MV-4-11 (cell line): ENCODE measurements at places on chromosomes 5 and 9.
A peak's percentile ranks its signal among the peaks of the same experiment; 100 is the strongest.

DNA sequence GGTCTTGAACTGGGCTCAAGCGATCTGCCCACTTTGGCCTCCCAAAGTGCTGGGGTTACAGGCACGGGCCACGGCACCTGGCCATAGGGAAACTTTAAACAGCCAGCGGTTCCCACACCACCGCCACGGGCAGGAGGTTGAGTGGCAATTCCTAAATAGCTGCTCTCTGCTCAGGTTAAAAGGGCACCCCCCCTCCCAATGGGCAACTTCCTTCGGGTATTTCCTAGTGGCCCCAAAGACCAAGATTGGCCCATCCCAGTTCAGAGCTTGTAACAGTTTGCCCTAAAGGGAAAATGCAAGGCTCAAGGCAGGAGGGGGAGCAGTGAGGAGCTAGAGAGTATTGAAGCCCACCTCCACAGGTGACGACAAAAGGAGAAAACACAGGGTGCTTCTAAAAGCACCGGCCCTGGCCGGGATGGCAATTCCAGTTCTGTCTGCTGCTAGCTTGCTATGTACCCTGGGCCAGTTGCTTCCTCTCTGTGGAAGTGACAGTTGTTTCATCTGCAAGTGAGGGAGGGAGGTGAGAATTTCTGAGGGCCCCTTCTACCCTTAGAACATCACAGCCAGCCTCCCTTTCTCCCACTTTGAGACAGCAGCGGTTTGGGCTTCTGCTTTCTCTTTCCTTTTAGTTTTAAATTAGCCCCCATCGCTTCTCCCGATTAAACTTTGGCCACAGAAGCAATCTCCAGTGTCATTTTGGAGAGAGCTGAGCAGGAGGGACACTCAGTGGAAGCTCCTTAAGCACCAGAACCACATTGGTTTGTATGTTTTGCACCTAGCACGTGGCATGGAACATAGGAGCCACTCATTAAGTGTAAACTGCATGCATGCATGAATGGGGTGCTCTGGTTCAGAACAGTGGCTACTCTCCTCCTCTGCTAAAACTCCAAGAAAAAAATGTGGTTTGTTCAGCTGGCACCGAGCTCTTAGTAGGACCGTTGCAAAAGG lies 17.3 kb upstream of the TNIP1 start:
- peak; percentile 87 for DNase-seq

DNA sequence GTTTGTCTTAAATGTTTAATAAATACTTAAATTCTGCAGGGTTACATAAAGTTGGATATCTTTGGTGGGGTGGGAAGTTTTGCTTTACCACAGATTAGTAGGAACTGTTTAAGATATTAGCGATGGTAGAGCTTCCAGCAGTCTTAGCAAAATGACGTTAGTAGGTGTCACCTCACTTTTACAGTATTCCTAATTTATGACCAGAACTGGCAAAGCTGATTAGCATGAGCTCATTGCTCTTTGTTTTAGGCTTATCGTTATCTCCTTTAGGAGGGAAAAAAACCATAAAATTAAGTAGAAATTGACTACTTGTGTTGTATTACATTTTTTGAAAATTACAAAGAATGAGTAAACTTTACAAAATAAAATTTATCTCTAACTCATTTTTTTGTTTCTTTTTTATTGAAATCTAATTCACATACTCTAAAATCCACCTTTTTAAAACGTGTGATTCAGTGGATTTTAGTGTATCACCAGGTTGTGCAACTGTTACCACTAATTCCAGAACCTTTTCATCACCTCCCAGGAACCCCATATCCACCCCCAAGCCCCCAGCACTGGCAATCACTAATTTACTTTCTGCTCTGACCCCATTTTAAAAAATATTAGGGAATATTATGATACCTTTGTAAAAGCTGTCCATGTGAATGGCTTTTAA lies 129.5 kb downstream of the TRIO start:
- no peak for DNase-seq

DNA sequence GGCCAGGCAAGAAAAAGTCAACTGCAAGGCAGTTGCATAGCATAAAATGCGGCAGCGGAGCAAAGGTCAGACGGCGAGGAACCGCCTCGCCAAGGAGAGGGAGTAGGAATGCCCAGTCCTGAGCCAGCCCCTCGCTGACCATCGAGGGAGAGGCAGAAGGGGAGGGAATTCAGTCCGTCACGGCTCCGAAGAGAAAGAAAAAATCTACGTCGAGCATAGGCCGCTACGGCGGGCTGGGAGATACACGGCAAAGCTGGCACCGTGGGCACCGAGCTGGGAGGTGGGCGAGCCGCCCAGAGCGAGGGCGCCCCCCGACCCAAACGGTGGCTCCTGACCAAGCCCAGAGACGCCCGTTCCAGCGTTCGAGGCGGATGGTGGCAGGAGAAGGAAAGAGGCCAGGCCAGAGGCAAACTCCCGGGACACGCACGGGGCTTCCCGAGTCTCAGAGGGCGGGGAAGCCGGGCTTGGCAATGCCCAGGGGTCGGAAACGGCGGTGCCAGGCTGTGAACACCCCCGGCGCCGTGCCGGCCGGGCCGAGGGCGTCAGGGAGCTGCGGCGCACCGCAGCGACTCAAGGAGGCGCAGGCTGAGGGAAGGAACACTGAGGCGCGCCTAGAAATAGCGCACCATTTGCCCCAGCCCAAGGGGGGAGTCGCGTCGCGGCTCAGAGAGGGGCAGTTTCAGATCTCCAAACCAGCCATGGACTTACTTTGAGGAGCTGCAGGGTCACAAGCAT lies 518 bp downstream of the SPRY4 start:
- DNase-seq: no peak

DNA sequence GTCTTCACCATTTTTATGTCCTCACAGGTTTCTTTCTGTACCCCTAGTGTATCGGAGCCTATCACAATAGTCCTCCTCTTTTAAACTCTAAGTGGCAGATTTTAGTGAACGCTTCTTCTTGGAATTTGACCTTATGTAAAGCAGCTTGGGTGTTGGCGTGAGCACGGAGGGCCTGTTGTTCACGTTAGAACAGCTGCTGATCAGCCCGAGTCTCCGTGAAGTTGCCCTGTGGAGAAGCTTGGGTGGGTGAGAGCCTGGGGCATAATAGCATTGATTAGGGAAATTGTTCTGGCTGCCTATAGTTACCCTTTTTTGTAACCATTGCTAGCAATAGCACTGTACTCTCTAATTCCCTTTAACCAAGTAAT lies 167.0 kb upstream of the OTULINL start:
- no peak for DNase-seq

- DNase-seq: peak; percentile 19
Observed at GRCh38 chr9:97507428-97507984, 6.0 kb downstream of the TMOD1 start.

DNA sequence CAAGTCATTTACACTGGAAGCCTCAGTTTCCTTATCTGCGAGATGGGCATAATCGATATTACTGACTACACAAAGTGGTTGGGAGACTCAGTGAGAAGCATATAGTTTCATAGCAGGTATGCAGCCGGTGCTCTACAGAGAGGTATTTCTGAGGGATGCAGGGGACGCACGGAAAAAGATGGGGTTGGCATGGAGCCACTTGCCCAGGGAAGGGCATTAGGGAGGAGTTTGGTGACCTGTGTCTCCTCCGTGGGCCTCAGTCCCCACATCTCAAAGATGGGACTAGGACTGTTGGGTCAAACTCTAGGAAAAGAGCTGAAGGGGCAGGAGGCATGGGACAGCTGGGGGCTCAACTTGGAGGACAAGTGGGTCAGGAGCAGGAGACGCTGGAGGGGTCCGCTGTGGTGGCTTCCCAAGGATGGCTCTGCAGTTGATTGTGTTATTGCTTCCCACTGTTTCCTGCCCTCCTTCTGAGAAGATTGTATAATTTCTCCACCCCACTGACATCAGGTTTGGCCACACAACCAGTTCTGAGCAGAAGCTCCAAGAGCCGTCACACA lies 158.6 kb upstream of the ALDH1B1 start:
- DNase-seq: no peak

DNA sequence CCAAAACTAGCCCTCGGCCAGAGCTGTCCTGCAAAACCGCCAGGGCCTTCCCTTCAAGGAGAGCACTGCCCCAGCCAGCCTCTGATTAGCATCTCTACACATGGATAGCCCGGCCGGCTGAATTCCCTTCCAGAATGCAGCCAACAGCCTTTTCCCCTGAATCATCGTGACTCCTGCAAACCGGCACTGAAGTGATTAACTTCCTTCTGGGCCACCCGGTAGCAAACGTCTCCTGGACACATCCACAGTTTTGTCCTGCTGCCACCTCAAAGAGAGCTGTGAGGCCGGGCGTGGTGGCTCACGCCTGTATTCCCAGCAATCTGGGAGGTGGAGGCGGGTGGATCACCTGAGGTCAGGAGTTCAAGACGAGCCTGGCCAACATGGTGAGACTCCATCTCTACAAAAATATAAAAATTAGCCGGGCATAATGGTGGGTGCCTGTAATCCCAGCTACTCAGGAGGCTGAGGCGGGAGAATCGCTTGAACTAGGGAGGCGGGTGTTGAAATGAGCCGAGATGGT lies 21.1 kb upstream of the EEIG1 start:
- no peak for DNase-seq

- DNase-seq: peak; percentile 42
Observed at GRCh38 chr9:124011460-124012301, at the start of gene LHX2. Gene LHX2, plus strand, starts transcription at chr9:124011768. Its CDS starts 581 bp downstream, at chr9:124012349.

GRCh38 chr9:128893354-128893753 lies 11.4 kb downstream of the LRRC8A start:
- no peak for DNase-seq

DNA sequence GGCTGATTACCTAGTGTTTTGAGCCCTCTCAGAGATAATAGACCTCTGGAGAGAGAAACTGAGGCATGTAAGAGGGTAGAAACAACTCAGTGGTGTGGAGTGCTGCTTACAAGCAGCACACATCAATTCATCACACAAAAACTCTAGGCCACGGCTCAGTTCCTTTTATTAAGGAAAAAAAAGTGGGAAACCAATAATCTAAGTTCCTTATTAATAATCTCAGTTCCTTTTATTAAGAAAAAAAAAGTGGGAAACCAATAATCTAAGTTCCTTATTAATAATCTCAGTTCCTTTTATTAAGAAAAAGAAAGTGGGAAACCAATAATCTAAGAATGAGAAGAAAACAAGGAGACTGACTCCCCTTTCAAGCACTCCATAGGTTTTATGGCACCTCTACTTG lies 28.0 kb downstream of the TXNDC8 start:
- DNase-seq: peak; percentile 69

DNA sequence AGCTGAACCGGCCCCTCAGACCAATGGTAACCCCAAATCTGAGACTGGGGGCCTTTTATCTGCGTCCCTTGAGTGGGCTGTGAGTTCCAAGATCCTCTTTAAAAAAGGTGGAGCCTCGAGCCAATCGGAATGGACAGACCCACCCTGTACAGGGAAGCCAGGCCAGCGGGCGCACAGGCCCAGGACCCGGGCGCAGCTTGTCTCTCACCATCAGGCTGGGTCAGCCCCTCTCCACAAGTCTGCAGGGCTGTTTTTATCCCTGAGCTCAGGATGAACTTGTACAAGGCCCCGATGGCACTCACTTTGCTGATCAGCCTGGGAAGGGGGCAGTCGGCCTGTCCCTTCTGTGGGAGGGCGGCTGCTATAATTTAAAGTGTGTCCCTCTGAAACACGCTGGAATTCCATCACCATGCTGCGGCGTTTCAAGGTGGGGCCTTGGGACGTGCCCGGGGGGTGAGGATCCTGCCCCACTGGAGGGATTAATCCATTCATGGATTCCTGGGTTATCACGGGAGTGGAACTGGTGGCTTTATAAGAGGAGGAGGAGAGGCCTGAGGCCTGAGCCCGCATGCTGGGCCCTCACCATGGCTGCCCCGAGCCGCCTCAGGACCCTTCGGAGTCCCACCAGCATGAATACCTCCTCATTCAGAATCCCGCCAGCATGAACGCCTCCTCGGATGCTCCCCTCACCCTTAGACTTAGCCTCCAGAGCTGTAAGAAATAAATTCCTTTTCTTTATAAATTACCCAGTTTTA lies 14.1 kb downstream of the EXD3 start:
- no peak for DNase-seq

GRCh38 chr5:136115183-136115865 lies 17.3 kb upstream of the SMAD5 start:
- no peak for DNase-seq

- peak; percentile 70 for DNase-seq
Observed at GRCh38 chr9:35814106-35814840, 569 bp downstream of the HINT2 start.

GRCh38 chr5:77633207-77633675 lies 5.3 kb downstream of the OTP start:
- DNase-seq: no peak

DNA sequence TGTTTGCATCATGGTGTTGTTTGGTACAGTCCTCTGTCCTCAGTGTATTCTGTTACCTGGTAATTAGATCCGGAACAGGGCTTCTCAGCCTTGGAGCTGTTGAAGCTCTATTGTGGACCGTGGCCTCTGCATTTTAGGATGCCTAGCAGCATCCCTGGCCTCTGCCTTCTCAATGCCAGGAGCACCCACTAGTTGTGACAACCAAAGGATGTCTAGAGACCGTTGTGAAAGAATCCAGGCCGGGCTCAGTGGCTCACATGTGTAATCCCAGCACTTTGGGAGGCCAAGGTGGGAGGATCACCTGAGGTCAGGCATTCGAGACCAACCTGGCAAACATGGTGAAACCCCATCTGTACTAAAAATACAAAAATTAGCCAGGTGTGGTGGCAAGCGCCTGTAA lies 159.6 kb downstream of the CACNA1B start:
- DNase-seq: no peak

DNA sequence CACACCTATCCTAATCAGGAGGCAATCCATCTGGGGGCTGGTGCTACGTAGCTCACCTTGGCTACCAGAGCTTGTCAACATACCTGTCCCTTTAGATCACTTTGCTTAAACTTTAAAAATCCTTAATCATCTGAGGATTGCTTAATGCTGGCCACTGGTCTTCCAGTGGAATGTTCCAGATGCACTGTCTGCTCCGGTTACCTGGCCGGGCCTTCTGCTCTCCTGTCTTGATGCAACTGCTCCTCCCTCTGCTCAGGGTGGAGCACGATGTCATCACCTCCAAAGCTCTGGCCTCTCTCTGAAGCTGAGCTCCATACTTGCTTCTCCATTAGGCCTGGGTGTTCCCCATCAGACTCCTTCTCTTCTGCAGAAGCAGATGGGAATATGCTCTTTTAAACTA lies 106.5 kb upstream of the OTULINL start:
- no peak for DNase-seq

- no peak for DNase-seq
Observed at GRCh38 chr5:154242964-154243376, 52.4 kb downstream of the GALNT10 start.

DNA sequence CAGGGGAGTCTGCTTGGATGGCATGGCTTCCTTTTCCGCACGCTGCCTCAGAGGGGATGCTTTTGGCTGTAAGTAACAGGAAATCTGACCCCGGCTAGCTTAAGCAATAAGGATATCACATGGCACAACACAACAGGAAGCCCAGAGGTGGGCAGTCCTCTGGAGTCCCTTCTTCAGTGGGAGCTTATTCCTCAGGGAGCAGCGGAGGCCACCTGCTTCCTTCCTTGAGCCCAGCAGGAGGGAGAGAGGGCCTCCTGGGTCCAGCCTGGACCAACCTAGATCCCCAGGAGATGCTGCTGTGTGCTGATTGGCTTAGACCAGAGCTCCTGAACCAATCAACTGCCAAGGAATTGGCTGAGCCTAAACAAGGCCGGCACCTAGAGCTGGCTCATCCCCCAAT lies 66.3 kb downstream of the C9orf50 start:
- DNase-seq: no peak
